ENCODE measurements at places on chromosomes 16 and 17.

DNA sequence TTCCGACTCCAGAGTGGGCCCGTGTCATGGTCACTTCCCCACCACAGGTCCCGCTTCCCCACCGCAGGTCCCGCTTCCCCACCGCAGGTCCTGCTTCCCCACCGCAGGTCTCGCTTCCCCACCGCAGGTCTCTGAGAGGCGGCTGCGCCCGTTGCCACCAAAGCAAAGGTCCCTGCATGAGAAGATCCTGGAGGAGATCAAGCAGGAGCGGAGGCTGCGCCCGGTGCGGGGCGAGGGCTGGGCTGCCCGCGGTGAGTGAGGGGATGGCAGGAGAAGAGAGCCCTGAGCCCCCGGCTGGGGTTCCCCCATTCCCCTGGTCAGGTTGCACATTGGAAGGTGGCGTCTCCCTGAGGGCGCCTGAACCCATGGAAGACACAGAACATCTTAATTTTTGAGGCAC lies 17.4 kb upstream of the TCF25 start:
- DNase-seq = no peak

DNA sequence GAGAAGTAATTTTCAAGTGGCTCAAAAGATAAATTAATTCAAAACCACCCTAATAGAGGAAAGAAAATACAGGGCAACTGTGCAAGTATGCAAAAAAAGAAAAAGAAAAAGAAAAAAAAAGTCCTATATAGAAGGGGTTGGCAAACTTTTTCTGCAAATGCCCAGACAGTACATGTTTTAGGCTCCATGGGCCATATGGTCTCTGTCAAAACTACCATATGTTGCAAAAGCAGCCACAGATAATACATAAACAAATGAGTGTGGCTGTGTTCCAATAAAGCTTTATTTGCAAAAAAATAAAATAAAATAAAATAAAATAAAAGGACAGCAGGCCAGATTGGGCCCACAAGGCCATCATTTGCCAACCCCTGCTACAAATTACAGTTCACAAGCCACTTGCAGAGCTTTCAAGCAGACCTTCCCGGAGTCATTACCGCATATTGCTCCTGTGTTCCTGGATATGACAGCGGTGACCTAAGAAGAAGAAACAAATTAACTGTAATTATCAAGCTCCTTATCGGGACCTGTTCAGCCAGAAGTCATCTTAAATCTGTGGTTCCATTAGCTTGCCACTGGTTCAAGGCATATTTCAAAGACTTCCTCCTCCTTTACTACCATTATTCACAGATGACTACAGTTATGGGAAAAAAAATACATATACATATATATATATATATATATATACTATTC lies 15.9 kb downstream of the ZC3H7A start:
- DNase-seq = no peak

DNA sequence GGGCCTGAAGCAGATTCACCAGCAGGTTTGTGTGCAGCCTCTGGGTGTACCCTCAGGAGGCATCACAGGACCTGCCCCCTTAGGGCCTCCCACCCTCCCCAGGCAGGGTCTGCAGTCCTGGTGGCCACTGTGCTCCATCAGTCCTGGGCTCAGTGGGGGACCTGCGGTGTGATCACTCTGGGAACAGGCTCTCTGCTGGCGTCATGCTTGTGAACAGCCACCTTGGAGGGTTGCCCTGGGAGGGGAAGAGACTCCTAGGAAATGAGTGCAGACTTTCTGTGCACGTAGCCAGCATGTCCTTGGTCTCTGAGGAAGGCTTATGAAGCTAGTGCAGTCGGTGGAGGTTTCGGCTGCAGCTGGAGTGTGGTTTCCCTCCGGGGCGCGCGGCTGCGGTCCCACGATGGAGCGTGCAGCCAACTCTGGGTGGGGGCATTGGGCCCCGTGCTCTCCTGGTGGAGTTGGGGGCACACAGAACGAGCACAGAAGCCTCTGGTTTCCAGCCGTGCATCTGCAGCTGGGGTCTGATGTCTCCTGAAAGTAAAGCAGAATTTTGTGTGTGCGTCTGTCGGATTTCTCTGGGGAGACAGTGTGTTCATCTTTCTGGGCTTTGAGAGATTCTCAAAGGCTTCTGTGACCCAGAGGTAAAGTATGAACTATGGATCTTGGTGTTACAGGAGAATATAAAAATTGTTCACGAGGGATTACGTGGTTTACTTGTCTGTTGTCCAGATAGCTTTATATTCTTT lies 68.1 kb upstream of the ZNF750 start:
- DNase-seq = no peak

GRCh38 chr17:72613806-72614292 lies 478.6 kb downstream of the SLC39A11 start:
- no peak for DNase-seq

DNA sequence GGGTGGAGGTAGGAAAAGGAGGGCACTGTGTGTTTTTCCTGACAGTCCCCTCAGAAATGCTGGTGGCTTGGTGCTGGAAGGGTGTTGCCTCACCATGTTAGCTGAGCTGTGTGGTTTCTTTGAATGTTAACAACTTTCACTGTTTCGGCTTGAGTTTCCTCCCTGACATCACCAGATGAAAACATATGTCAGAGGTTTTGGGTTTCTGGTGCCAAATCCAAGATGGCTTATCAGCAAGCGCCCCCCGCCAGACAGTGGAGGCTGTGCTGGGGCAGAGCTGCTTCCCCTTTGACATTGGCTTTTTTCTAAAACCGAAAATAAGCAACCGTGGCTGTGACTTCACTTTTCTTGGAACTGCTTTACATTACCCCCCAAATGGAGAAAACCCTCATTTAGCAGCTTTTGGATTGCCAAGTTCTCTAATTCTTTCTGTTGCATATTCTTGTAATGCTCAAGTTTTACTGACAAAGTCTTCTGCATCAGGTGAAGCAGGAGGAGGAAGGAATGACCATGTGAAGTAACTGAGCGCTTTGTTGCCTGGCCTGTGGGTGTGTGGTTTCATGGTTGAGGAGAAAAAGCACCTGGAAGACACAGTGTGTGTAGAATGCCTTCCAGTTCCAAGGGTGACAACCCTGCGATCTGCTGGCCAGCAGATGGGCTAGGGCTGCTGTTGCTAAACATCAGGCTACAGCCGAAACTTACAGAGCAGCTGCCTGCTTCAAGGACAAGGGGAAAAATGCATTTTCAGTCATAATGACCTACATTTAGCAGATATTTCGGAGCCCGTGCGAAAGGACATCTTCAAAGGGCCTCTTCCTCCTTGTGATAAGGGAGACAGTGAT lies 9.7 kb downstream of the RMI2 start:
- no peak for DNase-seq

DNA sequence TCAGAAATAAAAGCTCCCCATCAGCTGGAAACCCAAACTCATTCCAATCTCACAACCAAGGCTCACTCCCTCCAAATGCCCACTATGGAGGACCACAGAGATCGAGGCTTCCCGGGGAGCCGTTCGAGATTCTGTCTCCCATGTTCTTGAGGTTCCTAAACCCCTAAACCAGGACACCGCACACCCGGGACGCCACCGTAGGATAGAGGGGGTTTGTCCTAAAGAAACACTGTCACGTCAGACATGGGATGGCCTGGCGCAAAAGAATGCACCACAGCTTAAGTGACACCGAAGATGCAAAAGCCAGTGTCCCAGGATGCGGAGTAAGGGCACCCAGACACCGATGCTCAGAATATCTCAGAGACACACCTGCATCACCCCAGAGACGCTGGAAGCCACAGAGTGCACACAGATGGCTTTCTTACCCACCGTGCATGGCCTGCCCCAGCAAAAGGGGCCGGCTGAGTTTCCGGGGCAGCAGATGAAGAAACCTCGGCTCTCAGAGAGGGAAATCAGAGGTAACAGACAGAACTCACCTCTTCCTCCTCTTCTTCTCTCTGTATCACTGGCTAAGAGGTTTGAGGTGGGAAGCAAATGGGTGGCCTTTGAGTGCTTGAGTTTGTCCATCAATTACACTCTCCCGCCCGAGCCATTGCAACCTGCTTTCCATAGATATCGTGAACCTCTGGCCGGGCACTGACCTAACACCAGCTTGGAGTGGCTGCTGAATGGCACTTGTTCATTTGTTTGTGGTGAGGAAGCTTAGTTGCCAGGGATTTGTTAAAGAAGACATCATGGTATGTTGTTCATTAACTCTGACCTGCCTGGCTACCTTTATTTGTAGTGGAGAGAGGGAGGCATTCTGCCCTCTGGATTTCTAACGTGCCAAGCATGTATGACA lies 65.1 kb upstream of the TNRC6C start:
- DNase-seq = no peak

DNA sequence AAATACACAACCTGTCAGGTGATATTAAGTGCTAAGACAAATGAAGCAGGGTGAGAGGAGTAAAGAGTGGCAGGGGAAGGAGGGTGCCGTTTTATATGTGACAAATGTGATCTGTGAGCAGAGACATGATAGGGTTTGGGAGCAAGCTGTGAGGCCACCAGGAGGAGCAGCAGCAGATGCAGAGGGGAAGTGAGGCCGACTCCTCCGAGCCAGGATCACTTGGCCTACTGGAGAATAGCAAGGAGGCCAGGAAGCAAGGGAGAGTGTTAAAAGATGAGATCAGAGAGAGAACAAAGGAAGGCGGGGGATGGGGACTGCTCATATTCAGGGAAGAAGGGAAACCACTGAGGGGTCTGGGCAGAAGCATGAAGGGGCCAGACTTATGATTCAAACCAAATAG lies 129.4 kb downstream of the TANGO6 start:
- DNase-seq = no peak

GRCh38 chr16:81564421-81564911 lies 119.9 kb downstream of the CMIP start:
- DNase-seq = no peak

GRCh38 chr16:68793401-68793857 lies 49.9 kb upstream of the TANGO6 start:
- DNase-seq = no peak

DNA sequence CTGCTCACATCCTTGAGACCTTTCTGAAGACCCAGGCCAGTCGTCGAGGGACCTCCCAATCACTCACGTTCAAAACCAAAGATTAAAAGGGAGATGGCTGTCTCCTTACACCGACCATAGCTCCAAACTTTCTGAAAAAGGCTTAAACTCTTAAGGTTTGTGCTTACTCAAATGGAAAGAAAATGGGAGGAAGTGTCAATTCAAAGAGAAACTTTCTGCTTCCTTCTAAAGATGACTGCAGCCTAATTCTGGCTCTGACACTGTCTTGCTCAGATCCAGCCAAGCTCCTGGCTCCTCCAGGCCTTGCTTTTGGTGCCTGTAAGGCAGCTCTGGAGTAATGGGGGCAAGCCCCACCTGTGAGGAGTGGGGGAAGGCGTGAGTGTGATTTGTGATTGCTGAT lies 54.9 kb upstream of the WSB1 start:
- no peak for DNase-seq

GRCh38 chr16:89114159-89114981 lies 20.7 kb downstream of the ACSF3 start:
- peak; percentile 10 for DNase-seq

- no peak for DNase-seq
Measured at GRCh38 chr17:73013301-73013700, 79.2 kb downstream of the SLC39A11 start.

DNA sequence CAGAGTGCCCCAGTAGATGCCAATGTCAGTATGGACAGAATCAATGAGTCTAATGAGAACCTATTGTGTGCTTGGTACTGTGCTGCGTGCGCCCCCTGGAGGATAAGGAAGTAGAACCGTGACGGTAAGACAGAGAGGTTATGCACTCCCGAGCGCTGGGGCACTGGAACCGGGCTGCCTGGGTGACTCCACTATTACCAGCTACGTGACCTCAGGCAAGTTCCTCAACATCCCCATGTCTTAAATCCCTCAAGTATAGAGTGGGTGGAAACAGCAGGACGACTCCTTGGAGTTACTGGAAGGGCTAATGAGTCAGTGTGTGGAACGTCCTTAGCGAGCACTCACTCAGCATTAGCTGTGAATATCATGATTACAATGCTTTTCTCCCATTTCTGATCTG lies 16.2 kb downstream of the CHST4 start:
- peak; percentile 18 for DNase-seq

GRCh38 chr17:66200685-66201092 lies 8.8 kb upstream of the CEP112 start:
- DNase-seq = no peak

GRCh38 chr17:14664511-14664910 lies 363.6 kb downstream of the HS3ST3B1 start:
- no peak for DNase-seq

GRCh38 chr17:61384692-61385576 lies 14.7 kb upstream of the TBX2 start:
- DNase-seq = no peak

DNA sequence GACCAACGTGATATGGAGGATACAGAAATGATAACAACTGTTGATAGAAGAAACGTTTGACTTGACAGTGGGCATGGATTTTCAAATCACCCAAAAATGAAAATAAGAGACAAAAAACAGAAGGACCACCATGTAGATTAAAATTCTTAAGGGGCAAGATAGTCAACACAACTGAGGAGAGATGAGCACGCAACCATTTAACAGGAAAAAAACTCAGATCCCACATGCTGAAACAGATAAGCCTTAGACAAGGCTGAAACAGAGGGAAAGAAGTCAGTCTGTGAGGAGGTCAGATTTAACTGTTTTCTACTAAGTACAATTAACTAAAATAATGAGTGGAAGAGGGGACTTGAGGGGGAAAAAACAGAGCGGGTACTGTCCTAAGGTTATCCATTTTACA lies 21.2 kb downstream of the RNF43 start:
- DNase-seq = no peak

DNA sequence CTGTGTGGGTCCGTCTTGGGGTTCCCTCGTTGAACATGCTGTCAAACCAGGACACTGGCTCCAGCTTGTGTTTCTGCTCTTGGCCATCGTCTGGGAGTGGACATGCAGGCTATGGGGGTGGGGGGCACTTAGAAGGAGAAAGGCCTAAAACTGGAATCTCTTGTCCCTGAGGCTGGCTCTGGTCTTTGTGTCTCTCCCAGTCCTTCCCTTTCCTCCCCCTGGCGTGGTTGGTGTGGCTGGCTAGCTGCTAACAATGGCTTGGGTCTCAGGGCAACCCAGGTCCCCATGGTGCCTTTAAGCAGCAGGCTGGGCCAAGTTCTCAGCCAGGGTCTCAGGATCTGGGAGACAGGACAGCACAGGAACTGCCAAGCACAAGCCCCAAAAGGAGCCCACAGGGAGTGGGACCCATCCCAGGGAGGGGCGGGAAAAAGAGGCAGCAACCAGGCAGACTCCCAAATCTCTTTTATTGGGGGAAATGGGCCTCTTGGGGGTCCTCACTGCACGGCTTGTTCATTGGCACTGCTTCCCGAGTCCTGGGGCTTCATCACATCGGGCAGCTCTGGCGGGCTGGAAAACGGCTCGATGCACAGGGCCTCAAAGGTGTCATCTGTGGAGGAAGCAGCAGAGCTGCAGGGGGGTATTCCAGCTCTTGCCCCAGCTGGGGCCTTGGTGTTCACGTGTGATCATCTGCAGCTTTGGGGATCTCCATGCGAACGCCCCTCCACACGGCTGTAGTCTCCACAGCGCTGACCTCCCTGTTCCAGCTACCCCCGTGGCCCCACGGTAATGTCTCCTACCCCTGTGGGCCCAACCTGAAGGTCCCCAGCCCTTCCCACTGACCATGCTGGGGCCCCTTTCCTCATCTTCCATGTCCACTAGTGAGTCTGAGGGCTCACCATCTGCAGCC lies 5.3 kb downstream of the ELOB start:
- DNase-seq = no peak

Measured in left ventricle myocardium inferior (tissue), 1 donor.